NCI-H748 treated with DMSO at 0.1 percent for 48 hours (cell line): ENCODE measurements at places on chromosomes 11 and 22.
A peak's percentile ranks its signal among the peaks of the same experiment; 100 is the strongest.

- no peak for DNase-seq
Observed at GRCh38 chr11:114970927-114971645, 292.8 kb downstream of the NXPE2 start.

DNA sequence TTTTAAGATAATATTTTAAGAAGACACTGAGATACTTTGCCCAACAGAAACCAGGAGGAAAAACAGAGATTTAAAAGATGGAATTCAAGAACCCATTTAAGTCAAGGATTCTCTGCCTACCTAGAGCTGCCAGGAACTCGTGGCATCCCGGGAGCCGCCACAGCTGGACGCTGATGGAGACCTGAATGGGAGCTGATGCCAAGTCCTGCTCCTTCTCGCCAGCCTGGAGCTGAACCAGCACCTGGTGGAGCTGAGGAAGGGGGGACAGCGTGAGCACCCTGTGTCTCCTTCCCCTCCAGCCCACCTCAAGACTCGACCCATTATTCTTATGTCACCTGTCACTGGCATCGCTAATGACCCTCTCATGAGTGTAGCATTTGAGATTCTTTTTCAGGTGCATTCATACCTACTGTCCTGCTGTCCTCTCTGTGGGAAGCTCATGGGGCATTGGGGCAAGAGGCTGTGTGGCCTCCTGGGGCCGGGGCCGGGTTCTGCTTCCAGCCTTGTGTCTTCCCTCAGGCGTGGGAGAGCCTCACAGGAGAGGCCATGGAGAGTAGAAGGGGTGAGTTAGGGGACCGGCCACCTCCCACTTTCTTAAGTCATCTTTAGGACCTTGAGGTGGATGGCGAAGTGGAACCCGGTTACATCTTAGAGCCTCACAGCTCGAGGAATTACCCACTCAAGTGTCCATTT lies 70.8 kb upstream of the PITPNB start:
- no peak for DNase-seq

- DNase-seq = no peak
Observed at GRCh38 chr11:114136686-114137640, 77.5 kb downstream of the ZBTB16 start.

GRCh38 chr11:66293777-66294625 lies 2.3 kb downstream of the TMEM151A start:
- no peak for DNase-seq

GRCh38 chr11:72234514-72234830 lies 9.5 kb downstream of the PHOX2A start:
- no peak for DNase-seq

GRCh38 chr11:313787-314553 lies at the start of gene IFITM1:
Gene IFITM1, plus strand, starts transcription at chr11:314040. Its CDS starts 131 bp downstream, at chr11:314171.
- DNase-seq = no peak

- DNase-seq = no peak
Observed at GRCh38 chr11:11416502-11416901, 63.5 kb upstream of the CSNK2A3 start.

GRCh38 chr11:61967924-61968757 lies 707 bp upstream of the FTH1 start:
- DNase-seq = peak; percentile 39

GRCh38 chr11:75851203-75851602 lies 36.2 kb downstream of the UVRAG start:
- no peak for DNase-seq

GRCh38 chr11:4639931-4640330 lies 2.7 kb downstream of the OR51D1 start:
- DNase-seq = no peak

DNA sequence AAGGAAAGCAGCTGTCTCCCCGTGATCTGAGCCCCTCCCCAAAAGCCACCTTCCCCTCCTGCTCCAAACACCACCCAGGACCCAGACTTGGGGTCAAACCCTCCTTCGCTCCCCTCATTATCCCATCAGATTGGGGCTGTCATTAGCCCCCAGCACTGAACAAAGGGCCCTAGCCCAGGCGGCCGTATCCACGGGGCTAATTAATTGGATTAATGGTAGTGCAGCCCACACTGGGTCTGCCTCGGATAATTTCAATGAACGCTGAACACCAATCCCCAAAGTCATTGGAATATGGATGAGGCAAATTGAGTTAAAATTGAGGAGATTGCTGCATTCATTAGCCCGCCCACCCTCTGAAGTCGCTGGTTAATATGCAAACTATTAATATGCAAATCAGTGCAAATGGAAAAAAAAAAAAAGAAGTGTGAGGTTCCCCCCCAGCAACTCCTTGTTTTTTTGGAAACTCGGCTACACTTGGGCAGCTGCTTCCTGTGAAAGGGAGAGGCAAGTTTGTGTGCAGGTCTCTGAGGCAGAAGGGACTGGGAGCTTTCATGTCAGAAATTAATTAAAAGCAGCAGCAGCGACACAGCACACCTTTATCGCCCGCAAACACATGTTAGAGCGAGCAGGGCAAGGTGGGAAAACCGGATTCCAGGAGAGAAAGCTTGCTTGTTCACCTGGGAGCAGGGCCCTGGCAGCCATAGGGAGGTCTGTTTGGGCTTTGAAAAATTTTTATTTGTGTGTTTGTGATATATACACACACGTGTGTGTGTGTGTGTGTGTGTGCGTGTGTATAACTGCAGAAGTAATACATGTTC lies 517.8 kb downstream of the MIAT start:
- DNase-seq = no peak

DNA sequence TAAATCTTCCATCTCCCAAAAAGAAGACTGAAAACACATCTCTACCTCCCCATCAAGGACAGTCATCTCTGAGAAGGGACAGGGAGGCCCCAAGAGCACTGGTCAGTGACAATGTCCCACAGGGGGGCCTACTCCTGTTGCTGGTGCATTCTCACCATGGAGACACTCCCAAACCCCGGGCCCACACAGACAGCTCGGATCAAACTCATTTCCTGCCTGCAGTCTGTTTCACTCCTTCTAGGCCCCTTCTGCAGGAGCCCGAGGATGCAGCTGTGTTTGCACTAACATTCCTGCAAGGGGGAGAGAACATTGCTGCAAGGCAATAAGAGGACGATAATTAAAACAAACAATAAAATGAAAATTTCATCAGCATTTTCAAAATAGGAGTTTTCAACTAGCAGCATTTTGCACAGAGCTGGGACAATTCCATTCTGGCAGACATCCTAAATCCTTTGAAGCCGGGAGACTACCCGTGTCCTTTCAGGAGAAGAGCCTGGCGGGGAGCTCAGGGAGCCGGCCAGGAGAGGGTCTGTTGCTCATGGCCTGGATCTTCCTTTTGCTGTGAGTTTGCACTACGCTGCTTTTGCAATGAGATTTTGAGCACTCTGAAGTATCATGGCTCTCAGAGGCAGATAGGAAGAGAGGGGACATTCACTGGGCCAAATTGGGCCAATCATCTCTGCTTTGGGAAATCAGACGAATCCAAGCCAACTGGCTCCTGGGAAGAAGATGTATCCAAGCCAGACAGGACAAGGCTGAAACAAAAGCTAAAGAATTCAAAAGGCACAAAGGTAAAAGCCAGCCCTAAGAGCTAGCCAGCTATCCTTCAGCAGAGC lies 33.2 kb downstream of the SPATA19 start:
- no peak for DNase-seq

DNA sequence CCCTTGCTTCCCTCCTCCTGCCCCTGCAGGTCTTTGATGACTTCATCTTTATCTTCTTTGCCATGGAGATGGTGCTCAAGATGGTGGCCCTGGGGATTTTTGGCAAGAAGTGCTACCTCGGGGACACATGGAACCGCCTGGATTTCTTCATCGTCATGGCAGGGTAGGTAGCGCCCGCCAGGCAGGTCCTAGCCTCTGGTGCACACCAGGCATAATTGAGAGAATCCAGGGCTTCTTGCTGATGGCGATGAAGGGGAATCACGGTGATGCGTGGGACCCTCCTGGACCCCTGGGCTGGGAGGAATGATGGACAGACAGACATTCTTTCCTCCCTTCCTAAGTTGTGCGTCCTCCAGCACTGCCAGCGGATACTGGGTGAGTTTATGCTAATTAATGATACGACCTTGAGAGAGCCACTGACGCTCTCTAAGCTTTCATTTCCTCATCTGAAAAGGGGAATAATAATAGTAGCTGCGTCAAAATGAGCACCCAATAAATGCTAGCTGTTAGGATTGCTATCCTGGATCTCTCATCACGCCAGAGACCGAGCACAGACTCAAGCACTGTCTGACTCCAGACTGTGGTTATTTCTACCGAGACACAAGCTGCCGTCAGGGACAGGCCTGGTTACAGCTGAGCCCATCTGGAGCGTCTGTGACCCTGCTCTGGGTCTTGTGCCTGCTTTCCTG lies 30.1 kb downstream of the CACNA1I start:
- DNase-seq = no peak

- no peak for DNase-seq
Observed at GRCh38 chr11:68966894-68967780, 13.6 kb downstream of the MRGPRD start.

DNA sequence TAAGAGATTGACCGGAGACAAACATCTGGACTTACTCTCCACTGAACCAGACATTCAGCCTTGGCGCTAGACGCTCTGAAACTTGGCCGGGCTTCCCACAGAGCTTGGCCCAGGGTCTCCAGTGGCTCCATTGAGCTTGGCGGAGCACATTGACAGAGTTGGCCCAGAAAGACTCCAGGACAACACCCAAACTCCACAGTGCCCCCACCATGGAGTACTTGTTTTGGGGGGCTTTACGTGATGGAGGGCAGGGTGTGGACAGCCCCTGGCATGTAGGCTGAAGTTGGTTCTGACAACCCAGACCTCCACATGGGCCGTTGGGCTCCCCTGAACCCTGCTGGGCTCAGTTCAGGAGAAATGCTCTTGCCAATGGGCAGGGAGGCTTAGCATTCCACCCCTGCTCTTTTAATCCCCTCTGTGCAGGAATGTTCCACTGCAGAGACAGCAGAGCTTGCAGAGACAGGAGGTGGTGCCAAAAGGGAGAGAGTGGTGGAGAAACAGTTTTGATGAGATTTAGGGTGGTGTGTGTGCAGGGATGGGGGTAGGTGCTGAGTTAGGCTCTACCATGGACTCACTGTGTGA lies 102.4 kb upstream of the TIMP3 start:
- DNase-seq = no peak

GRCh38 chr11:15911377-15912044 lies 444.8 kb downstream of the SOX6 start:
- DNase-seq = no peak

- DNase-seq = no peak
Observed at GRCh38 chr11:122981388-122982264, at the start of gene BSX. Gene BSX, minus strand, starts transcription at chr11:122981834. Its CDS starts 163 bp downstream, at chr11:122981671.

DNA sequence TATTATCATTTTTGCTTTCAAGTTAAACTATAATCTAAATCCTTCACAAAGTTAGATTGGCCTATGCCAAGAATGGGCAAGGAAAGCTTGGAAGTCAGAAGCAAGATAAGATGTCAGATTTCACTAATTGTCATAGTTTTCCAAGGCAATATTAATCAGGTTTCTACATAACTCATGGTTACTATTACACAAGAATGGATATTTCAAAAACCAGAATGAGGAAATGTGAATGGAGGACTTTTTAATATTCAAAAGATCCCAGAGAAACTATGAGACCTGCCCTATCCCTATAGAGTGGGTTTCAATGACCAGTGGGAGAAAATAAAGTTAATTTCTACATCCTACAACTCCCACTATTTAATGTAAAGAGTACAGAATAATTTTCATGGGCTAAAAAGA lies 203.2 kb downstream of the CASP12 start:
- DNase-seq = no peak

GRCh38 chr11:68598816-68599653 lies 85.3 kb upstream of the GAL start:
- no peak for DNase-seq

- DNase-seq = no peak
Observed at GRCh38 chr22:36546932-36547331, 18.0 kb upstream of the EIF3D start.

GRCh38 chr11:88308576-88308975 lies 29.0 kb downstream of the CTSC start:
- DNase-seq = no peak

GRCh38 chr11:20771681-20772080 lies 102.3 kb downstream of the NELL1 start:
- DNase-seq = peak; percentile 35

- DNase-seq = no peak
Observed at GRCh38 chr11:45920531-45921477, 1.7 kb upstream of the LARGE2 start.

DNA sequence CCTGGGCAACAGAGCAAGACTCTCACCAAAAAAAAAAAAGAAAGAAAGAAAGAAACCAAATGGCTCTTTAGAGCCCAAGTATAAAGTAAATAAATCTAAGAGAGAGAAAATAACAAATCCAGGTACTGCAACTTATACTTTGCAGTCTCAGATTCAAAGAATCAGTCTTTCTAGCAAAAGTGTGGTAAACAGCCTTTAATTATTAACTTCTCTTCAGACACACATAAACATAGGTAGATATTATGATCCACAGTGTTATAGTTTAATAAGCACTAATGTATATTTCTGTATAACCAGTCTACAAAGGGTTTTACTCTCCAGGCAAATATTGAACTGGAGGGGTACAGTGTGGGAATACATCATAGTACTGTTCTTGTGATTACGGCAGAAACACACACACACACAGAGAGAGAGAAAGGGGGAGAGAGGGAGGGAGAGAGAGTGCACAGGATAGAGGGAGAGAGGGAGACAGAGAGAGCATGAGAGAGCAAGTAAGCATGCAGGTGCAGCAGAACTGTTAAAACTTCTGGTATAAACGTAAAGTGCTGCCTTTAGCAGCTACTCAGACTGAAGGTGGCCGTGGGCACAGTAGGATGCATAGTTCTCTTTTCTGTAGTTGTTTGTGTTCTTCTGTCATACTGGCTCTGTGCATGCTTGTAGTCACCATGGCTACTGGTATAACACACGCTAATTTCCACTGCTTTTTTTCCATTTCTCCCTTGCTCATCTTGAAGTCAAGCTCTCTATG lies 32.3 kb downstream of the MTMR2 start:
- DNase-seq = no peak

- DNase-seq = no peak
Observed at GRCh38 chr22:21026783-21027692, 5.3 kb downstream of the SLC7A4 start.

DNA sequence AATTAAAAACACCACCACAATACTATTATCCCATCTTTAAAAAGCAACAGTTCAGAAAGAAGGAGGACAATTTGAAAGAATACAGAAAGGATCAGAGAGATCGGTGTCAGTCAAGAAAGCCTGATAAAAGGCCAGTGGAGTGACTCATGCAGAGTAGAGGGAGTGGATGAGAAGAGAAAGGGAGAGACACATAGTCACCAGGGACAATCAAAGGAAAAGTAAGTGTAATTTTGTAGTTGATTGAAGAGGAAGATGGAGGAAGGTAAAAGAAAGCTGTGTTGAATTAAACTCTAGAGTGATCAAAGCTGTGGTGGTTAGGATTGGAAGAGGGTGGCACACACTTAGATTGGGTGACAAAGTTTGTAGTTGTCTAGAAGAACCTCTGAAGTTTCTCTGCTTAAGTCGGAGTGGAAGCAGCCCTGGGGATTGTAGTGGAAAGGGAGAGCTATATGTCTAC lies 14.1 kb downstream of the SPECC1L start:
- DNase-seq = no peak

DNA sequence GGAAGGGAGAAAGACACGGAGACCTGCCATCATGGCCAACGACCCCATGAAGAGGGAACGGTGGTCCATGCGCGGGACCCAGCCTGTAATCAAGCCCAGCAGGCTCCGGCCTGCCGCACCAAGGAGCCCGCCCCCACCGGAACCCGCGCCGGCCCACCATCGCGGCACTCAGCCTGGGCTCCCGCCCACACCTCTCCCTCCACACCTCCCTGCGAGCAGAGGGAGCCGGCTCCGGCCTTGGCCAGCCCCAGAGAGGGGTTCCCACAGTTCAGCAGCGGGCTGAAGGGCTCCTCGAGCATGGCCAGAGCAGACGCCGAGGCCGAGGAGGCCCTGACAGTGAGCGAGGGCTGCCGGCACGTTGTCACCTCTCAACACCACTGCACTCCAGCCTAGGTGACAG lies 1302.8 kb upstream of the CNTN5 start:
- DNase-seq = no peak

- DNase-seq = no peak
Observed at GRCh38 chr11:3970108-3970507, 114.6 kb downstream of the STIM1 start.
